ENCODE measurements at places on chromosomes 1 and 21.

GRCh38 chr1:35688161-35688560 is 30.5 kb downstream of the C1orf216 start:
- no peak for DNase-seq

DNA sequence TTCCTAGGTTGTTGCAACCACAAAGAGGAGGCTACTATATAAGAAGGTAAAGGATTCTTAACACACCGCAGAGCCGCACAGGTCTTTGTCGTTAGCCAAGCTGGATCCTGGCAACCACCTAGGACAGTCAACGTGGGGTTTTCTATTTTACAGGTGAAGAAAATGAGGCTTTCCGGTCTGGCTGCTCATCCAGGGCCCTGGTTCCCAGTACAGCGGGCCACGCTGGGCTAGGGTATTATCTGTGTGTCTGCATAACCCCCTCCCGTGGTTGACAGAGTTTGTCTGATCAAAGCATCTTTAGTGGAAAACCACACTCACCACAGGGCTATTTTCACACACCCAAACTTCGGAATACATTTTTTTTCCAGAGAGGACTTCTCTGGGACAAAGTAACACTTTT is 39.0 kb upstream of the PDE9A start:
- no peak for DNase-seq

DNA sequence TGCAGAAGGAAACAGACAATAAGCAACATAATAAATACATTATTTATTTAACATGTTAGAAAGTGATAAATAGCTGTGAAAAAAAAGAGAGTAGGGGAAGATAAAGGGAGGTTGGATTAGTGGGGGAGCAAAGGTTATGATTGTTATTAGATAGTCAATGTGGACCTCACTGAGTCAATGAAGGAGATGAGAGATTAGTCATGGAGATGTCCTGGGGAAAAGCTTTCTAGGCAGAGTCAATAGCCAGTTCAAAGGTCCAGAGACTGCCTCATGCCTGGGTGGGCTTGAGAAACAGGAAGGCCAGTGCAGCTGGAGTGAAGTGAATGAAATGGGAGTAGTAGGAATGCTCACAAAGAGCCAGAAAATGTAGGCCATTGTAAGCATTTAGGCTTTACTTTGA is 187.1 kb upstream of the CACYBP start:
- DNase-seq = no peak

DNA sequence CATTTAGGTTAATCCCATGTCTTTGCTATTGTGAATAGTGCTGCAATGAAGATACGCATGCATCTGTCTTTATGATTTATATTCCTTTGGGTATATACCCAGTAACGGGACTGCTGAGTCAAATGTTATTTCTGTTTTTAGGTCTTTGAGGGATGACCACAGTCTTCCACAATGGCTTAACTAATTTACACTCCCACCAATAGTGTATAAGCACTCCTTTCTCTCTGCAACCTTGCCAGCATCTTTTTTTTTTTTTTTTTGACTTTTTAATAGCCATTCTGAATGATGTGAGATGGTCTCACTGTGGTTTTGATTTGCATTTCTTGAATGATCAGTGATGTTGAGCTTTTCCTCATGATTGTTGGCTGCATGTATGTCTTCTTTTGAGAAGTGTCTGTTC is 33.5 kb downstream of the ASH1L start:
- no peak for DNase-seq

DNA sequence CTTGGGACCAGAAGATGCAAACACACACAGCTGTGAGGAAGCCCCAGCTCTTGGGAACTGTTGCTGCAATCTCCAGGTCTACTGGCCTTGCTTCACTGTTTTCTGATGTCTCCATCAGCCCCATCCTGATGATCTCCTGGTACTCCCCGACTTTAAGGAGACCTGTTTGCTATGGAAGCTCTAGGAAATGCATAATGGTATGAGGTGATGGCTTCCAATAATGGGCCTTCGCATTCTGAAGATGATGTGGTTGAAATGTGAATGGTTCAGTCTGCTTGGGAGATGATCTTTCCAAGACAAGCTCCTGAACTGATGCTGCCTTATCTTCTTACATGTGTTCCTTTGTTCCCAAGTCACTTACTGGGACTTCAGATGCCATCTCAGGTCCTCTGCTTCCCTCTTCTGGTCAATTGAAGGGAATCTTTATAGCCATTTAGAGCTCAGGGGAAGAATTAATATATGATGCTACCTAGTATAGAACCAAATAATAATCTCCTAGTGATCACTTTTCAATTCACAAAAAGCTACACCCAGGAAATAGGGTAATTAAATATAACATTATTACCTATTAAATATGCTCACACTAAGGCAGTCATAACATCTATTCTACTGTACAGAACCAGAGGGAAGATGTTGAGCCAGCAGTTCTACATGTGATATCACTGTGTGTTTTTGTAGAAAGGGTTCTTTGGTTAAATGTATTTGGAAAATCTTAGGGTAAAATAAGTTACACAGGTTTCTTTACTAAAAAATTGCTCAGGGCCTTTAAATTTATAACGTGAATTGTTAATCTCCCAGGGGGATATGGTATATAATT is 73.9 kb upstream of the VTCN1 start:
- peak; percentile 28 for DNase-seq

GRCh38 chr1:15315815-15316214 is 68.8 kb downstream of the FHAD1 start:
- DNase-seq = no peak

DNA sequence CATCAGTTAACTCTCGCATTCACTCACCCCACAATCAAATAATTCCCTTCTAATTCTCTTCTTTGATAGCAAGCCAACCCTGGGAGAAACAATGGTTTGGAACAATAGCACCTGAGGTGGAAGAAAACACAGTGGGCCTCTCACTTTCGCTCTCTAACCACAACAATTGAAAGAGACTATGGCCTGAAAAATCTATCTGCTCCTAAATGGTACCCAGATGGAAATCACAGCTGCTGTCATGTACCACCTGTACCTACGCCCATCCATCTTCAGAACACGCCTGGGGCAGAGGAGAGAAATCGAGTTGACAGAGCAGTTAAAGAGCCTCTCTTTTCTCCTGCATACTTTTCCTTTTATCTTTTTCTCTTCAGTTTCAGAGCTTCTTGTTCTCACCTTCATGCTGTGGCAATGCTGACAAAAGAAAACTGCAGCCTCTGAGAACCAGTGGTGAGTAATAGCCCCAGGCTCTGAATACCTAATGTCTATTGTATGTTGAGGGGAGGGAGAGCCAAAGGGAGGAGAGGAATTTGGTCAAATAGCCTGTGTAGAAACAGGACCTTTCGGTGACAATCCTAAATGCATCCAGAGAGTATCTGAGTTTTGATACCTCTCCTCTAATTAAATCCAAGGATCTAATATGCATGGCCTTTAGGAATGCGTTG is 57.7 kb downstream of the ZC3H11B start:
- DNase-seq = peak; percentile 54

DNA sequence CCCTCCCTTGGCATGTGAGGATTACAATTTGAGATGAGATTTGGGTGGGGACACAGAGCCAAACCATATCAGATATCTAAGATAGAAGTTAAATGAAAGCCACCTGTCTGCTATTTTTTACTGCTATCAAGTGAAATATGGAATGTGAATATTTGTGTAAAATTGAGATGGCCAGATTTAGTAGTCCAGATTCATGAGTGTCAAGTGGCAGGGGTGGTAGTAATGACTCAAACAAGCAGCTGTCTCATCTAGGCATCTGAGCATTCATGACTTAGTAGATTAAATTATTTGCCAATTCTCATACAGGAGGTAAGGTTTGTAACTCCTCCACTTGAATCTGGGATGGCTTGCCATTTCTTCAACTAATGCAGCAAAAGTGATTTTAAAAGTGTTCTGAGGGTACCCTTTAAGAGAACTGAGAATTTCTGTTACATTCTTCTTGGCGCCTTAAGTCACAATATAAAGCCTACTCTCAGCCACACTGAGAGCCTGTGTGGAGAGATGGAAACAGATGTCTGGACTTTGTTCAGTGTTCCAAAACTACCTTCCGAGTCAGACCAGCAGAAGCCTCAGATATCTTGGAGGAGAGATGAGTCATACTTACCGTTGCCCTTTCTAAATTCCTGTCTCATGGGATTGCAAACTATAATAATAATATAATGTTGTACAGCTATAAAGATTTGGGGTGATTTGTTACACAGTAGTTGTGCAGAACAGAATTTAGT is 1065.6 kb upstream of the TMPRSS15 start:
- no peak for DNase-seq

DNA sequence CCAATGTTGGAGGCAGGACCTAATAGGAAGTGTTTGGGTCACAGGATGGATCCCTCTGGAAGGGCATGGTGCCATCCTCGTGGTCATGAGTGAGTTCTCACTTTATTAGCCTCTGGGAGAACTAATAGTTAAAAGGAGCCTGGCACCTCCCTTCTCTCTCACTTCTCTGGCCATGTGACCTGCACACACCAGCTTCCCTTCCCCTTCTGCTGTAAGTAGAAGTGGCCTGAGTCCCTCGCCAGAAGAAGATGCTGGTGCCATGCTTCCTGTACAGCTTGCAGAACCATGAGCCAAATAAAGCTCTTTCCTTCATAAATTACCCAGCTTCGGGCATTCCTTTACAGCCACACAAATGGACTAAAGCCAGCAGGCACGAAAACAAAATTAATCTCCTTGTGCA is 23.6 kb downstream of the ACOT7 start:
- no peak for DNase-seq

GRCh38 chr1:22212400-22213233 is 69.7 kb upstream of the WNT4 start:
- DNase-seq = no peak

DNA sequence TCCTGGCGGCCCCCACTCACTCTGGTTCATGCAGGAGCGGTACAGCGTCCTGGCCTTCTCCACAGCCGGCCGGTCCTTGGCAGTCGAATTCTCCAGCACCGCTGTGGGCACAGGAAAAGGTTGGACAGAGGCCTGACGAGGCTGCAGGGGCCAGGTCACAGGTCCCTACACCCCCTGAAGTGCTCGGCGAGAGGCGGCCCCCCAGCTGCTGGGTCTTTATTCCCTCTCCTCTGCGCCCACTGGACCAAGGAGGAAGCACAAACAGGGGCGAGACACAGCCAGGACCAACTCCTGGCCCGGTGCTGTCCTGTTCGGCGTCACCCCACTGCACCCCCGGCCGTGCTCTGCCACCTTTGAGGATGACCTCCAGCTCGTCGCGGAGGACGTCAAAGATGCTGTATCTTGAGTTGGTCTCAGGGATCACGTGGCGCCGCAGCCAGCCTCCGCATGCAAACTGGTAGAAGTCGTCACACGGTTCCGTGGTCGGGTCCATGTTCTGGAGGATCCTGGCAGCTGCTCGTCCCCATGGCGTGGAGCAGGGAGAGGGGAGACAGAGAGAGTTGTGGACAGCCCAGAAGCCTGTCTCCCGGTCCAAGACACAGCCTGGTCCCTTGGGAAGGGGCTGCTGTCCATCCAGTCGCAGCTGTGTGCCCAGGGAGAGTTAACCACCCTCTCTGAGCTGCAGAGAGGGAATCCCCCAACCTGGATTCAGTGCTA is 22.9 kb downstream of the PRXL2B start:
- no peak for DNase-seq

DNA sequence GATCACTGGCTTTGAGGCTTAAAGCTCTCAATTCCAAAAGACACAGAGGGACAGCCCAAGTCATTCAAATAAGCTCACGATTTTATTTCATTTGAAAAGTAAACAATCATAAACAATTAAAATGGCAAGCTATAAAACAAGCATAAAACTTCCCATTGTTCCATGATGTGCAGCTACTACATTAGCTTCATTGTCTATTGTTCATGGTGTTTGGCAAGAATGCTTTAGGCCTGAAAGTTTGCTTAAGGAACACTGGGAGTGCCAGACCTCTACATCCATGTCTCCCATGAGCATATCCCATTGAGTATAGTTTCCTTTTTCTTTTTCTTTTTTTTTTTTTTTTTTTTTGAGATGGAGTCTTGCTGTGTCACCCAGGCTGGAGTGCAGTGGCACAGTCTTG is 286.1 kb upstream of the ESRRG start:
- DNase-seq = no peak

- DNase-seq = peak; percentile 82
Measured at GRCh38 chr1:229843627-229844238, 217.7 kb downstream of the URB2 start.

DNA sequence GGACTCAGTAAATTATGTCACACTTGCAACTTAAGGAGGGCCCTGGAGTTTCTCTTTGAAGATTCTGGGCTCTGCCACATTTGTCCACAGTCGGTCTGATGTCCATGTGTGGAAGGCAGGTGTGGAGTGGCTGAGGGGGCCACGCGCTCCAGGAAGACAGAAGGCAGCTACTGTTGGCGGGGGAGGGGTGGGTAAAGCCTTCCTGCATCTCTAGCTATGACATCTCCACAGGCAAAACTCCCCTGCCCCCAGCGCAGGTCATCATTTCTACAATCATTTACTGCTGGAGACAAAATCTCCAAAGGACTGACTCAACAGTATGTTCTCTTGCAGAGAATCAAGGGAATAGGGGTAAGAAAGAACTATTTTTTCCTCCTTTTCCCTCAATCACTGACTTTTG is 11.4 kb upstream of the TSPEAR start:
- DNase-seq = no peak

- no peak for DNase-seq
Measured at GRCh38 chr1:11184973-11185372, 4.2 kb upstream of the ANGPTL7 start.

GRCh38 chr1:200260597-200261335 is 149.1 kb downstream of the ZNF281 start:
- DNase-seq = no peak

DNA sequence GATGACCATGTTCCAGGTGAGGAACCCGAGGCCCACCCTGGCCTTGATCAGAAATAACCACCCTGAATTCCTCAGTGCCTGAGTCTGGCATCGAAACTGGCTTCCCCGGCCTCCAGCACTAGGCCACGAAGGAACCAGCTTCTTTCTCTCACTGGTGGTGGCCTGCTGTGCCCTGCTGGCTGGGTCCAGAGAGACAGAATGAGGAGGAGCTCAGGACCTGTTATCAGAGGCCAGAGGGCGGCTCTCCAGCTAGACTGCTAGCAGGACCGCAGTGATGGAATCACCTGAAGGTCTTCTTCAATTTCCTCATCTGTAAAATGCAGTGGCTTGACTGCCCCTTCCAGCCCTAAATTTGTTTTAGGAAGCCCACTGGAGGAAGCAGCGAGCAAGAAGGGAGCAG is 20.5 kb downstream of the ROR1 start:
- no peak for DNase-seq

Data from skeletal muscle cell (primary cell).